ENCODE measurements at places on chromosomes 1 and 21.

DNA sequence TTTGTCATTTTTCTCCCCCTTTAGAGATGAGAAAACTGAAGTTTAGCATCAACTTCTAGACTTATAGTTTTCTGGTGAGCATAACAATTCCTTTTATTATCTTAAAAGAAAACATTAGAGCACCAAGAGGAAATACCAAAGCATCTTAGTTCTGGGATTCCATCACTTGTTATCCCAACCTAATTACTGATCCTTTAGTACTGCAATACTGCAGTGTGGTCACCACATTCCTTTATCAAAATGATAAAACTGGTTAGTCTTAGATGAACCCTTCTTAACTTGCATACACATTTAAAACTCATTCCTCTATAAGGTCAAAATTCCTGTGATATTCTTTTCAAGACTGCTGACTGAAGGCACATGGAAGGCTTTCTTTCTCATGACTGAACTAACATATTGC is 23.1 kb downstream of the SOD1 start:
- DNase-seq = no peak

DNA sequence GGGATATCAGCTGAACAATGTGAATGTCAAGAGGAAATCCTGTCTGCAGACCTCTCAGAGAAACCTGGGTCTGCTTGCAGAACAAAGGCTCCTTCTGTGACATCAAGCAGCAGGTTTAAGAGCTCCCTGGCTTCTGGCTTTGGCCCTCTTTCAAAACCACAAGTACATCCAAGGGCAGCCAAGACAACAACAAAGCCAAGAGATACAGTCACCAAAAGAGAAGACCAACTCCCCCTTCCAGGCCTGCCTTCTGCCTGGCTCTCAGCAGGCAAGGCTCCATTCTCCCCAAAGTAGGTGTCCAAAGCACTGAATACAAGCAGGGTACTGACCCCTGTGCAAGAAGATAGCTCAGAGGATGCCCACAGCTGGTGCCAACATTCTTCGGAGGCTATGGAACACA is 11.5 kb downstream of the BCAR3 start:
- DNase-seq = no peak

DNA sequence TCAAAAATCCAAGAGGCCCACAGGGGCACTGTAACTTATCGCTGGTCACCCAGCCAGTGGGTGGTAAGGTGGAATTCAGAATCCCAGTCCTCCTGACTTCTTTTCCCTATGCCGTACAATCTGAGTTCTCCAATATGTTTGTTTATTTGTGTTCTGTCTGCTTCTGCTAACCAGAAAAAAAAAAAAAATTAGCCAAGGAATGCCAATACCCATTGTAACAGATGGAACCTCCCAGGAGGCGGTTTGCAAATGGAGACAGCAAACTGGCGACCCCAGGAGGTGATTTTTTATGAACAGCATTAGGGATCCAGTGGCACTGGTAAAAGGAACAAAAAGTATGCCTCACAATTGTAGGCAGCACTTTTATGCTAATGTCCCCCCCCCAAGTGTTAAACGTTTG is 189.0 kb upstream of the FGGY start:
- DNase-seq = no peak

- DNase-seq = no peak
Measured at GRCh38 chr1:84985365-84985764, 11.5 kb downstream of the MCOLN2 start.

- DNase-seq = no peak
Measured at GRCh38 chr1:112722601-112723510, 7.7 kb upstream of the PPM1J start.

DNA sequence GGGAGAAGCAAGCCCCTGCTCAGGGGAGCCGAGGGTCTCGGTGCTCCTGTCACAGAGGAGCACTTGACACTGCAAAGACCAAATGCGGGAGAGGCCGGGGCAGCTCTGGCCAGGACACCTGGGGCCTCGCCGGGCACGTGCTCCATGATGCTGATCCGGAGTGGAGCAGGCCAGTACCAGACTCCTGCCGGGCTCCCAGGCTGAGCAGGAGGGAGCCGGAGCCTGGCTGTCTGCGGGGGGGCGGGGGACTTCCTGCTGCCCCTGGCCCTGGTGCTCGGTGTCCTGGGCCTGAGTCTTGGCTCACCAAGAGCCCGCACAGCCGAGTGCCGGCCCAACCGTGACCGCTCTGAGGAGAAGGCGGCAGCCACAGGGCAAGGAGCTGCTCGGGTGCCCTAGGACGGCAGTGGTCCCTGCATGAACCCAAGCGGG is 38.5 kb upstream of the TMEM52 start:
- DNase-seq = no peak

DNA sequence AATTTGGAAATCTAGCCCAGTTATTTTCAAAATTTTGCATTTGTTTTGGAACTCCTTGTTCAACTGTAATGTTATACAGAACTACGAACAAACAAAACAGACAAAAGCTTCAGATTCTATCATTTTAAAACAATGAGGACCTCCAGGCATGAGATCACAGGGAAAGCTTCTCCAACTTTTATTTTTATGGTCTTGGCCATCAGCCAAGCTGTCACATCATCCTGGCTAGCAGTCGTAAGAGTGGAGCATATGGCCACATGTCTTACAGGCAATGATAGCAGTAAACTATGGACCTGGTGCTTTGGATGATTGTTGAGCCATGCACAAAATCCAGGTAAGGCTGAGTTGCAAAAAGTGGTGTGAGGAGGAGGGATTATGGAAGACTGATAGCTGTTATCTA is 299.6 kb downstream of the LMX1A start:
- no peak for DNase-seq

DNA sequence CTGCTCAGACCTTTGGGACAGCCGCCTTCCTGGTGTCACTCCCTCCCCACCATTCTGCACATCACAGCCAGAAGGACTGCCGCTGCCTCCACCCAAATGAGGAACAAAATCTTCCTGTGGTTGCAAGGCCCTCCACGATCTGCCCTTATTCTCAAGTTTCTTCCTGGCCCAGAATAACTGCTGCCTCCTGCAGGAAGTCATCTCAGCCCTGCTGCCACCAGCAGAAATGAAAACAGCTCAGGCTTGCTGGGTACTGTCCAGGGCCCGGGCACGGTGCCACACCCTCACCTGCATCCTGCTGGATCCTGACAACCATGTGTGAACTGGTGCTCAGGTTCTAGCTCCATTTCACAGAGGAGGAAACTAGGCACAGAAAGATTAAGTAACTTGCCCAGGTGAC is 2.8 kb downstream of the CLDN19 start:
- no peak for DNase-seq

DNA sequence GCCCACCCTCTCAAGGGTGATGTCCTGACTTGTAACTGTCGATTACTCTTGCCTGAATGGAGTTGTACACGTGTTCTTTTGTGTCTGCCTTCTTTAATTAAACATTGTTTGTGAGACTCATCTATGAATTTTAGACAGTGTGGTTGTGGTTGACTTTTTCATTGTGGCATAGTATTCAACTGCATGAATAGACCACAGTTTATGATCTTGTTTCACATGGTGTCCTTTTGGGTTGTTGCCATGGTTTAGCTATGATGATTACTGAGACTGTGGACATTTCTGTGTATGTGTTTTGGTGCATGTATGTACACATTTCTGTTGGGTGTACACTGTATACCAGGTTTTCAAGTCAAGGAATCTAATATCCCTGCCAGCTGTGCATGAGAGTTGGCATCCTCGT is 30.1 kb downstream of the PRMT2 start:
- DNase-seq = no peak

DNA sequence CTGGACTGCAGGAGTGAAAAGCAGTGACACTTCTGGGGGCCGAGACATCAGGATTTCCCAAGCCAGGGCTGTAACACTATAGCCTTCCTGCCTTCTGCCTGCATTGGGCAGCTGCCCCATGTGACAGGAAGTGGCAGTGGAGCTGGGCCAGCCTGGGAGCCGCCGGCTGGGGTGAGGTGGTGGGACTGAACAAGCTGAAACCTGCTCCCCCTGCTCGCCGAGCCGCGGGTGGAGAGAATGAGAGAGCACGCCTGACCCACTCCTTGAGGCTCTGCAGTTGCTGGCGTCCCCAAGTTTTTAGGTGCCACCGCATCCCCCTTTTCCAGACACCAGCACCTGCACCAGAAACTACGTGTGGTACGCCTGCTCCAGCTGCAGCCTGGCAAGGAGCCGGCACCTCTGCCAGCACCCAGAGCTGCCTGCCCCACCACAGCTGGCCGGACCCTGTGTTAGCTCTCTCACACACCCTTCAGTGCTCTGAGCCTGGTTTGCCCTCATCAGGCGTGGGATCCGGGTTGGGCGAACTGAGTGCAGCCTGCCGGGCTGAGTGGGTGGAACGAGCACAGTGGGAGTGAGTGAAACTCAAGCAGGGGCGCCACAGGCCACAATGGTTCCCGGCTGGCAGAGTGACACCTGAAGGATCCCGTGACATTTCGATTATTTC is 119.4 kb downstream of the AKT3 start:
- DNase-seq = no peak

- DNase-seq = no peak
Measured at GRCh38 chr1:227268943-227269342, 49.3 kb downstream of the CDC42BPA start.

- no peak for DNase-seq
Measured at GRCh38 chr1:63804829-63805484, 31.1 kb downstream of the ROR1 start.

- no peak for DNase-seq
Measured at GRCh38 chr1:111990878-111991718, 1.6 kb upstream of the KCND3 start.

DNA sequence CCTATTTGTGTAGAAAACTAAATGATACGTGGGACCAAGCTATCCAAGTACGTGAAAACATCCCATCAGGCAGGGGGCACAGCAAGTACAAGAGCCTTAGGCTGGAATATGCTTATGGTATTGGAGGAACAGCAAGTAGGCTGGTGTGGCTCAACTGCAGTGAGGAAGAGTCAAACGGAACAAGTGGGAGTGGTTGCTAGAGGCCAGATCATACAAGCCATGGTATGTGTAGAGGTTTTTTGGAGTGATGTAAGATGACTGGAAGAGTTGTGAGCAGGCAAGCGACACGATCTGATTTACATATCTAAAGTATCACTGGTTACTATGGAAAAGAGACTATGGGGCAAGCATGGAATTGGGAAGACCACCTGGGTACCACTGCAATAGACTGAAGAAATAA is 27.8 kb downstream of the ELK4 start:
- no peak for DNase-seq

Data from glomerular endothelial cell (primary cell).